Memory B cell (primary cell): ENCODE measurements at places on chromosomes 2 and 18.

GRCh38 chr2:7278984-7279383 lies 361.8 kb downstream of the RNF144A start:
- no peak for DNase-seq

DNA sequence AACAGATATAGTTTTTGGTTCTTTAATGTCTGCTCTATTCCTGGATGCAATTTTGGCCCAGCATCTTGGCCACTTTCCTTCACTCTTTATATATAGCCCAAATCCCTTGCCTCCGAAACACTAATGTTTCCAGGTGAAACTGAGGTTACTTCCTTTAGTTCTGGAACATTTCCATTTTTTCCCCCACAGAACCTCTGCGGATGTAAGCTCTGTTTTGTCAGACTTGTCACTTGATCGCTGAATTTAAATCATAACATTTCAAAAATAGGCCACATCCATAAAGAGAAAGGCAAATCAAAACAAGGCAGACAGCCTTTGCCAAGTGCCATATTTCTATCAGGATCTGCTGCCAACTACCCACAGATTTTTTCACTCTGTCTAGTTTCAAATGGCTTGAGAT lies 115.1 kb downstream of the ANKRD44 start:
- no peak for DNase-seq

DNA sequence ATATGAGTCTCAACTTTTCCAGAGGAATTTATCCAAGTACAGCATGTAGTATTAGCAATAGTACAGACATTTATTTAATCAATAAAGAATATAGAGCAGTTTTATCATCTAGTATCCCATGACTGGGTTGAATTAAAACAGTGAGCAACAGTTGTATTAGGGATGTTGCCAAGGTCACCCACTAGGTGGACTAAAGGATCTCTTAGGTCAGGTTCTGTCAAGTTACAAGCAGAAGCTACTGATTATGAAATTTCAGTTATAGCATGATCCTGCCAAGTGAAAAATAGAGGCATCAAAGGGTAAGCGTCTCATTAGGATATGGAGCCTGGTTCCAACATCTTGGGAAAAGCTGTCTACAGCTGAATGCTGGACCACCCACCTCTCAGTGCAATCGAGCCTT lies 52.1 kb upstream of the LAPTM4A start:
- DNase-seq = no peak

DNA sequence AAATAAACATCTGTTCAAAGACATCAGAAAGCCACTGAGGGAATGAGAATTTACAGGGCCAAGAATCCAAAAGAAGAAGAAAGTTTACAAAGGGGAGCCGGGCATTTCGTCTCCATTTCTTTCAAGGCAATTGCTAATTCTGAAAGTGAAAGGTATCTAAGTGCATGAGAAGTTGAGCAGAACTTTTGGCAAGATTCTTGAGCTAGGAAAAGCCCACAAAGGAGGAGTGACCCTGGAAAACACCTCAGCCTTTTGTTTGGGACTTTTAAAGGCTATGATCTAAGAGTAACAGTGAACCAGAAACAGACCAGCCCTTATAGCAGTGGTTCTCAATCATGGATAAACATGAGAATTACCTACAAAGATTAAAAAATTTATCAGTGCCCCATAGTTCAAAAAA lies 87.4 kb downstream of the MDH1 start:
- DNase-seq = no peak

- DNase-seq = peak; percentile 67
These were observed 17.6 kb upstream of the BOK start for GRCh38 chr2:241540771-241541561.

DNA sequence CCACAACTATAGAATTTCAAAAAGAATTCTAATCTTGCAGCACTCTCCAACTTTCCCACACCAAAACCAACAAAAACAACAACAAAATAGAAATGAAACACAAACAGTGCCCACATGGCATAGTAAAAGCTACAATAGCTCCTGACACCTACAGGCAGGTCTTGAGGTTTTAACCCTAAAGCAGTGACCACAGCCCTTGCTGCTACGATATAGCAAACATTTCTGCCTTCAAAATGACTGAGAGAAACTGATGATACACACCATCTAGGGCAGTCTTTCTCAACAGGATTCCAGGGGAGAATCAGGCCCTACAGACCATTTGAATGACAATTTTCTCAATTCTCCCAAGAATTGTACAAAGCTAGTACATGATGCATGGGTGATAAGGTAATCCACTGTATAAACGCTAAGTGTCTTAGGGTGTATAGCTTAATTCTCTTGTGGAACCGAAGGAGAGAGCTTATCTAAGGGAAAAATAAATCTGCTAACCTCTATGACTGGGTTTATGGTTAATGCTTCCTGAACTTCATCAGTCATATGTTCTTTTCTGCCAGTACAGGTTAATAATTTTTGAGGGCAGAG lies 46.5 kb downstream of the TRAK2 start:
- no peak for DNase-seq

DNA sequence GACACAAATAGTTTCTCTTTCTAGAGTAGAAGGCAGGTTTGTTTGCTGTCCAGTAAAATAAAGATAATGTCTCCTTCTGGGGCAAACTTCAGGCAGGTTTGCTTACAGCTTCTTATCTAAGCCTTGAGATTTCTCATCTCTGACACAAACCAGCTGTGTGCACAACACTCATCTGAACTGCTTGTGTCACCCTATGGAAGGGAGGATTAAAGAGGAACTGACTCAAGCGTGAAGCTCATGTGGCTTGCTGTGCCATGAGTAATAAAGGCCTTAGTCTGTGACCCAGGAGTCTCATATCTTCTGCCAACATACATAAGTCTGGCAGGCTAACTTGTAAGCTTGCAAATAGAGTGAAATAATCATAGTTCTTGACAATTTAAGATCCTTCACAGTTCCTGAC lies 24.2 kb upstream of the CPO start:
- no peak for DNase-seq

DNA sequence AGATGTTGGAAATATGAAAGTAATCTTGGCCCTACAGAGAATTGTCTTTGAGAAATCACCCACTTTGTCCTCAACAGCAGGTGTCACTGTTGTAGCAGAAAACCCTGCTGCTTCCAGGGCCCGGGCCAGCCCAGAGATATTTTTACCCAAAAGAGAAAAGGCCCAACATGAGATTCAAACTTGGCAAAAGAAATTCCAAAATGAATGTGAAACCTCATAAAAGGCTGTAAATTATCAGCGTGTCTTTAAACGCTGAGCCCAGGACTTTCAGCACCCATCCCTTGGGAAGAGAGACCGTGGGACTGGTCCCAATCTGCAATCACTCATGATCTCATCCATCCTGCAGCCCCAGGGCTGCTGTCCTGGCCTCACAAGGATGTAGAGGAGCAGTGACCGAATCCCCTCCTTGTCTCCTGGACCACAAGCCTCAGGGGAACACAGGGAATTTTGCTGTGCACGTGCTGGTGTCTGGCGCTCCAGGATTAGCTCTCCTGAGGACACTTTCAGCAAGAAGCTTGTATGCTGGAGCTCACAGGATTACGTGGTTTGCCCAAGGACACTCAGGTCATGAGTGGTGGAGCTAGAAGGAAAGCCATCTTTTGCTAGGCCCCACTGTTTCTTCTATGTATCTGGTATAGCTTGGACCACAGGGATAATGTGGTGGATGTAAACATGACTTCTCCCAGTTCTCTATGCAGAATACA lies 202.1 kb downstream of the RNF144A start:
- no peak for DNase-seq

DNA sequence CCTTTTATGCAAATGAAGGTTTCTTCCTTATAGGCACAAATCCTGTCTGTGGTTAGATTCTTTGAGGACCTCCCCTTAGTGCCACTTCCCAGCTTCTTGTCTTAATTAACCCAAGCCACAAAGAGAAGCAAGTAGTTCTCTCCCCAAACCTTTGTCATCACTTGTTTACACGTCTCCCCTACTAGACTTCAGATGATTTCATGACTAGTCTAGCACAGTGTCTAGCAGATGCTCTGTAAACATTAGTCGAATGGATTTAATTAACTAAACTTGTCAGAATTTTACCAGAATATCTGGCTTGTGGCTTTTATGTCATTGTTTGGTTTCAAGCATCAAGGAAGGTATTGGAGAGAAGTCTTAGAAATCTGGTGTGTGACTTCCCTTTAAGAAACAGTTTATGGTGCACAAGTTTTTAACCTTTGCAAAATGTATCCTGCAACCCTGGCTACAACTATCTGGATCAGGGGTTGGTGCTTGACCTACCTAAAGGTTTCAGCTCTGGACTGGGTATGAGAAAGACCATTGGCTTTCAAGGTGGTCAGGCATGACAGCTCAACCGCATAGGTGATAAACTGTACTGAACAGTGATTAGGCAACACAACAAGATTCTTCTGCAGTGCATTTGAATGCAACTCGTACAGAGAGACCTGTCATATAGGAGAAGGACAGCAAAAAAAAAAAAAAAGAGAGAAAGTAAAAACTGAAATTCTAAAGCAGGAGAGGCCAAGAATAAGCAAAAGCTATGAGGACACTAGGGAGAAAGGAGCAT lies 93.2 kb upstream of the CCDC150 start:
- DNase-seq = no peak

- DNase-seq = no peak
These were observed 534.9 kb upstream of the TNP1 start for GRCh38 chr2:217394510-217395351.

DNA sequence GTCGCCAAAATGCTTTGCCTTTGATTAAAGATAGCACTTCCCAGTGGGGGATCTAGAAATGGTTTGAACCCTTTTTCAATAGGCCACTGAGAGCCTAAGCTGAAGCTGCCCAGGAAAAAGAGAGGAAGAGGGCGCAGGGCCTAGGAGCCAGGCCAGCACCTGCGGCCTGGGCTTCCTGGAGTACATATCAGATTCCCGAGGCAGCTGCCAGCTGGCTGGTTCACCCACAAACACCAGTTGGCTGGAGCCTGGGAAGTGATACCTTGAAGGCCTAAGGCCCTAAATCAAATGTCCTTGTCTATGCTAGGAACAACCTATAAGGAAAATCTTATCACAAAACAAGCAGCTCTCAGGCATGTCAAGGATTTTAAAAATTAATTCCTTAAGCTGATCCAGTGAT lies 37.1 kb downstream of the ANKRD44 start:
- no peak for DNase-seq

GRCh38 chr2:229689307-229689839 lies 25.0 kb downstream of the DNER start:
- no peak for DNase-seq

GRCh38 chr2:172643142-172643541 lies 87.3 kb downstream of the PDK1 start:
- no peak for DNase-seq

- DNase-seq = no peak
These were observed 174.9 kb downstream of the EPHA4 start for GRCh38 chr2:221397187-221397586.

GRCh38 chr2:53403792-53404413 lies 363.7 kb upstream of the CHAC2 start:
- no peak for DNase-seq

- no peak for DNase-seq
These were observed 59.2 kb downstream of the DOCK10 start for GRCh38 chr2:224982910-224983711.

DNA sequence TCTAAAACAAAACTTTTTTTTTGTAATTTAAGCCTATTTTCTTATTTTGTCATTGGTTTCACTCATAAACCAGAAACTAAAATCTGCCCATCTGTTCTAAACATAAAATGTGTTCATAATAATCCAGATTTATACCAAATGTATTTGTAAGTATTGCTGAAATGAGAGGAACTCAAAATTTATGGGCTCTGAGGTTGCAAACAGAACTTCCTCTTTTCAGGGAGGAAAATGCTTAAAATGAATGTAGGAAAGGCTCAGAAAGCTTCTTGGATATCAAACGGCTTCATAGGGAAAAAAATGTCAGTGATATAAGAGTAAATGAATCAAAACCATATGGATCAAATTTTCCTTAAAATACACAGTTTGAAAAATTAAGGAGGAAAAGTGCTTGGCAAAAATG lies 83.9 kb downstream of the PAX3 start:
- no peak for DNase-seq

GRCh38 chr18:42915299-42915698 lies 200.2 kb downstream of the RIT2 start:
- DNase-seq = no peak

- DNase-seq = no peak
These were observed 267.2 kb downstream of the LRRTM1 start for GRCh38 chr2:80037310-80037709.

GRCh38 chr2:200661477-200661876 lies 75.7 kb downstream of the AOX1 start:
- no peak for DNase-seq

- no peak for DNase-seq
These were observed 115.0 kb upstream of the TMEM200C start for GRCh38 chr18:6010284-6010683.

GRCh38 chr2:159080641-159081040 lies 112.2 kb downstream of the TANC1 start:
- no peak for DNase-seq

GRCh38 chr18:65620076-65620696 lies 130.6 kb upstream of the CDH7 start:
- no peak for DNase-seq

DNA sequence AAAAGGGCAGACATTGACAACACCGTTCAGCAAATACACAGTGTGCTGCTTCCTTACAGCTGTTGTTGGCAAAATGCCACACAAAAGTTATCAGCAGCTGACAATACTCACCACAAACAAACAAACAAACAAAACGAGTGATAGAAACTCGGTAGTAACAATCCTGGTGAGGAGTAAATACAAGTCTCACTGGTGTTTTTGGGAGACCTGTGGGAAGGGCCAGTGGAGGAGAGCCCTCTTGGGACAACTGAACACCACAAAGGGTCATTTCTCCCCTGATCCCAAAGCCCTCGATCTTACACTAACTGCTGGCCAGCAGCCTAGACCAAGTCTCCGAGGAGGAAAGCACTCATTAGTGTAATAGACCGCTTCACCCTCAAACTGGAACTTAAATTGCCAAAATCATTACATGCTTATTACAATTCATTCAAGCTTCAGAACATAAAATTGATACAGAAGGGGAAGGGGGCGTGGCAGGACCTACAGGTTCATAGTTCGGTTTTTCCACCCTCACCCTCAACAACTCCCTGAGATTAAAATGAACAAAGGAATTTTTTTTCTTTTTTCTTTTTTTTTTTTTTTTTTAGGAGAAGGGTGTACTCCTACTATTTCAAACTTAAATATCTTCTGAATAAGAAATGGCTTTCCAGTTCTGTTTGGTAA lies 5.0 kb downstream of the AP1S3 start:
- no peak for DNase-seq

- DNase-seq = no peak
These were observed 99.0 kb downstream of the DYSF start for GRCh38 chr2:71552356-71552755.

DNA sequence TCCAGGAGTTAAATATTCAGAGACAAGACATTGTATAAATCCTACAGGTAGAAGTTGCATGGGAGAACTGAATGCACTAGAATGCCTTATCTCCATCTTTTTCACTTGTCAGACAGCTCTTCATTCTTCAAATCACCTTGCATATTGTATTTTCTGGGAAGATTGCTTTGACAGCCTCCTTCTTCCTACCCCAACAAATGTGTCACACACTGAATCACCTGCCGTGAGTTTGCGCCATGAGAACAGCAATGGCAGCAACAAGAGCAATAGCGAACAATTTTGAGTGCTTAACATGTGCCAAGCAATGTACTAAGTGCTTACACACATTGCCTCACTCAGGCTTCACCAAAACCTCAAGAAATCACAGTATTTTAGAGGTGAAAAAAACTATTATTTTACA lies 161.3 kb upstream of the REG3G start:
- no peak for DNase-seq

GRCh38 chr18:39162013-39162827 lies 1596.6 kb upstream of the CELF4 start:
- DNase-seq = no peak

- no peak for DNase-seq
These were observed 82.7 kb downstream of the MREG start for GRCh38 chr2:215930505-215931253.

- DNase-seq = no peak
These were observed 384.3 kb upstream of the LYPD1 start for GRCh38 chr2:133054297-133054696.
